ENCODE measurements at places on chromosomes 7 and 10.

- DNase-seq: no peak
These were observed 53.1 kb upstream of the C7orf33 start for GRCh38 chr7:148537435-148537834.

GRCh38 chr7:117639966-117640365 is 160.1 kb downstream of the CFTR start:
- DNase-seq: no peak

DNA sequence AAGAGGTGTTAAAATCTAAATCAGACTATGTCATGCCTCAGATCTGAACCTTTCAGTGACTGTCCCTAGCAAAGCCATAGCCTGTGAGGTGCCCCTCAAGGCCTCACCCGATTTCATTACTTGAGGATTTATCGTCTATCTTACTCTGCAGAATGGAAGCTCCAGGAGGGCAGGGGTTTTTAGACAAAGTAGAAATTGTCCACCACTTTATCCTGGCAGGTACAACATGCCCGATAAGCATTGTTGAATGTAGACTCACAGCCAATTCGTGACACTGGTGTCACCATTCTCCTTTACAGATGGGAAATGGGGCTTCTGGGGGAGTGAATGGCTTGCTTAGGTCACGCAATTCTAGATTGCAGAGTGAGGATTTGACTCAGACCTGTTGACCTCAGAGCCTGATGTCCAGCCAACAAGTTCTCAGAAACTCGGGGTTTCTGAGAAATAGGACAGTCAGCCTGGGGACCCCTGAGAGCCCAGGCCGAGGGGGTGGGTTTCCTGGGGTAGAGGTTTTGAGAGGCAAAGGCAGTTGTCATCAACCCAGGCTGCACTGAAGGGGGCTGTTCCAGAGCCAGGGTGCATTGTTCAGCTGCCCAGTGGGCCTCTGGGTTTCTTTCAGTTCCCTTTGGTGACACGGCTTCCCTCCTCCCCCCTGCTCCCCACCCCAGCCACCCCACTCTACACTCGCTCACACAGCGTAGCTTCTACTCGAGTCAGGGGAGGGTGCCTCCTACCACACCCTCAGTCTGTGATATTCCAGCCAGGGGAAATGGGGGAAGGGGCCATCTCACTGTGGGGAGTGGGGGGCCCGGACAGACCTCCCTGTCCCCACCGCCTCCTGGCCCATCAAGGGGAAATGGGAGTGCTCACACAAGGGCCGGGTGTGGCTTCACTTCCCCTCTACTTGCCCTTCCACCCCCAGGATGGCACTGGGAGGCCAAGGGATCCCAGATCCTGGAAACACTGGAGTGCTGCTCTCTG is 3.1 kb upstream of the IRF5 start:
- no peak for DNase-seq

GRCh38 chr10:71396711-71397295 is at the start of gene CDH23:
CDH23 (plus strand) TSS chr10:71396920; CDS start chr10:71439832, 42,912 bp downstream.
- DNase-seq: peak; percentile 32

- DNase-seq: no peak
These were observed 188.1 kb upstream of the STEAP1 start for GRCh38 chr7:89966067-89966664.

GRCh38 chr10:31149835-31150512 is 118.3 kb upstream of the ZNF438 start:
- DNase-seq: no peak

DNA sequence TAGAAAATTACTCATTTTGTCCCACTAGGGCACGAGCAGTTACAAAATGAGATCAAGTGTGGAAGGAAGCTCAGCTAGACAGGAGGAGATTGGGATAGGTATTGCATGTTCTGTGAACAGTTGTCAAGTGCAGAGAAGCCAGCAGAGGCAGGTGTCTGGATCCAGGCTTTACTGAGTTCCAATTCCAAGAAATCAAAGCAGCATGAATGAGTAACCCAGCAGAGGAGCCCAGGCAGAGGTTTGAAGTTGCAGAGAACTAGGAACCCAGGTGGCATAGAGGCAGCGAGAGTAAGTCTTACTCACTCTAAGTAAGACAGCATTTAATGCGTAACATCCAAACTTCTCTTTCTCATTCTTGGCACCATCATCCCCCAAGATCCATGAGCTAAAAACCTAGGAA is 11.8 kb downstream of the MRC1 start:
- DNase-seq: no peak

DNA sequence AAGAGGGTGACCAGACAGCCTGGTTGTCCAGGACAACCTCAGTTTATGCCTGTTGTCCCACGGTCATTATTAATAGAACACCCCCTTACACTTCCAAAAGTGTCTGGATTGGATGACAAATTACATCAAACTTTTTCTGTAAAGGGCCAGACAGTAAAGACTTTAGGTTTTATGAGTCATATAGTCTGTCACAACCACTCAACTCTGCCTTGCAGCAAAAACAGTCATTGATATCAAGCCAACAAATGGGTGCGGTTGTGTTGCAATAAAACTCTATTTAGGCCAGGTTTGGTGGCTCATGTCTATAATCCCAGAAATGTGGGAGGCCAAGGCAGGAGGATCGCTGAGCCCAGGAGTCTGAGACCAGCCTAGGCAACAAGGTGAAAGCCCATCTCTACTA is 66.7 kb upstream of the ATP6V0A4 start:
- no peak for DNase-seq

- no peak for DNase-seq
These were observed 1.3 kb downstream of the TYSND1 start for GRCh38 chr10:70145166-70145665.

DNA sequence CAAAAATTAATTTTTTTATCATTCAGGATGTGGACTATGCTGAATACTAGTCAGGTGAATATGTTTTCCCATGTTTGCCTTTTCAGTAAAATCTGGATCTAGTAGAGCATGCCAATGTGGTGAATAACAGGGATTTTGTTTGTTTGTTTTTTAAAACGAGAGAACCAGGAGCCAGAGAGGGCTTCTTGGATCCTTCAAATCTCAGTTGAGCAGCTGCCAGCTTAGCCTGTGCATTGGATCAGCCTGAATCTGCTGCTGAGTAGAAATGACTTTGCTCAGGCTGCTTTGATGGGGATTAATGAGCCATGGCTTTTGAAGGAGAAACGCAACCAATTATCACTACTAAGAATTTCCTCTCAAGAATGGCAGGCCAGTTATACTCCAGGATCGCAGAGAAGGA is 493.8 kb downstream of the ARL4A start:
- DNase-seq: no peak

DNA sequence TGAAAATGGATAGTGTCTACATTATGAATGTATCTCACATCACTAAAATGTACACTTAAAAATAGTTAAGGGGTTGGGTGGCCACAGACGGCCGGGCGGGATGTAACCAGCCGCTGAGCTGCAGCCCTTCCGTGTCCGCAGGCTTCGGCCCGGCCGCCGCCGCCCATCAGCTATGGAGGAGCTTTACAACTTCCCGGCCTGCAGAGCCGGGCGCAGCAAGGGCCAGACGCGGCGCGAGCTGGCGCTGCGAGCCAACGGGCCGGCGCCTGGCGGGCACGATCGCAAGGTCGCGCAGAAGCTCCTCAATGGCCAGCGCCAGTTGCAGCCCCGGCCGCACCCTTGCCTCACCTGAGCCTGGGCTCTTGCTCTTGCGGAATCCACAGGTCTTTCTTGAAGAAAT is 69.1 kb downstream of the KMT2C start:
- no peak for DNase-seq

DNA sequence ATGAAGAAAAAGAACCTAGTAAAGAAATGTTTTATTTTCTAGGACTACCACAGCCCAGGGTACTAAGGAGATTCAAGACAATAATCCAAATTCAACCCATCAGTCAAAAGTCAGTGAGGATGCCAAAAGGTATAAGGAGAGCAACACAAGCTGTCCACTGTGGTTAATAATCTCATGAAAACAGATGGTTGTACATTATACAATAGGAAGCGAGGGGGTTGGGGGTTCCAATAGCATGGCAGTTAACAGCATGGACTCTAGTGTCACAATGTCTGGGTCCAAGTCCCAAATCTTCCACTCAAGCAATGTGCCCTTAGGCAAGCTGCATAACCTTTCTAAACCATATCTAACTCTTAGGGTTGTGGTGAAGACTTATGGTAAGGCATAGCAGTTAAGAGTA is 35.1 kb downstream of the BRAF start:
- no peak for DNase-seq

GRCh38 chr10:58264780-58265179 is 2.9 kb downstream of the IPMK start:
- DNase-seq: no peak

GRCh38 chr7:134827889-134828288 is 48.5 kb downstream of the CALD1 start:
- DNase-seq: no peak

- no peak for DNase-seq
These were observed 310.6 kb downstream of the HDAC9 start for GRCh38 chr7:18806177-18806576.

DNA sequence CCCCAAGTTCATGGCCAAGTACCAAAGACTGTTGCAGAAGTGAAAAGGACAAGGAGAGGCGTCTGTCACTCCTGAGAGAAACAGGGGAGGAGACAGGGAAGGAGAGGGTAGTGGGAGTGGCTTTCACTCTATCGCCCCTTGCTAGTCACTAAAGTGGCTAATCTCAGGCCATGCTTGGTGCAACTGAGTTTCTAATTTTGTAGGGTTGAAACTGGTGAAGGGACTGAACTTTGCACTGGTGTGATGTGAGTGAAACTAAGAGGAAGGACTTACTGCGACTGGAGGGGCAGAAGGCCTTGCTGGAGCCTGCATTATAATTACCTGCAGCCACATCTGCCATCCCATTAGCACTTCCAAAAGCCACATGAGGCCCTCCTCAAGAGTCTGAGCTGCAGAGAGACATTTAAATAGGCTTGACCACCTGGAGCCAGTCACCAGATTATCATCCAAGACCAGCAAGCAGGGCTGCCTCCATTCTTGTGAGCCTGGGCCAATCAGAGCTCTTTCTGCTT is 107.2 kb upstream of the EEPD1 start:
- no peak for DNase-seq

DNA sequence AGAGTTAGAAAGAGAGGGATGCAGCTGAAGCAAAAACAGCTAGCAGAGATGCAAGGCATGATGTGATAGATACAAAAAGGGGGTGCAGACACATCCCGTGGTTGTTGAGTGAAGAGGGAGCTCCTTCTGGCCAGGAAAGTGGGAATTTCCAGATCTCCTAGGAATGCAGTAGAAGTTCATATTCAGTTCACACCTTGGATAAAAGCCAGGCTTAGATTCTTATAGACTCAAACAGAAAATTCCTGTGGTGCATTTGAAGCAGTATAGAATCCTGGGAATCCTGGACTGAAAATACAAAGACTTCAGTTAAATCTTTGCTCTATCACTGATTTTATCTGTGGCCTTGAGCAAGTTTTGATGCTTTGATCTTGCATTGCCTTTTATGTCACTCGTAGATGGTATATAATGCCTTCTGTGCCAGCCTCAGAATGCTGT is 33.9 kb downstream of the SGPL1 start:
- no peak for DNase-seq

DNA sequence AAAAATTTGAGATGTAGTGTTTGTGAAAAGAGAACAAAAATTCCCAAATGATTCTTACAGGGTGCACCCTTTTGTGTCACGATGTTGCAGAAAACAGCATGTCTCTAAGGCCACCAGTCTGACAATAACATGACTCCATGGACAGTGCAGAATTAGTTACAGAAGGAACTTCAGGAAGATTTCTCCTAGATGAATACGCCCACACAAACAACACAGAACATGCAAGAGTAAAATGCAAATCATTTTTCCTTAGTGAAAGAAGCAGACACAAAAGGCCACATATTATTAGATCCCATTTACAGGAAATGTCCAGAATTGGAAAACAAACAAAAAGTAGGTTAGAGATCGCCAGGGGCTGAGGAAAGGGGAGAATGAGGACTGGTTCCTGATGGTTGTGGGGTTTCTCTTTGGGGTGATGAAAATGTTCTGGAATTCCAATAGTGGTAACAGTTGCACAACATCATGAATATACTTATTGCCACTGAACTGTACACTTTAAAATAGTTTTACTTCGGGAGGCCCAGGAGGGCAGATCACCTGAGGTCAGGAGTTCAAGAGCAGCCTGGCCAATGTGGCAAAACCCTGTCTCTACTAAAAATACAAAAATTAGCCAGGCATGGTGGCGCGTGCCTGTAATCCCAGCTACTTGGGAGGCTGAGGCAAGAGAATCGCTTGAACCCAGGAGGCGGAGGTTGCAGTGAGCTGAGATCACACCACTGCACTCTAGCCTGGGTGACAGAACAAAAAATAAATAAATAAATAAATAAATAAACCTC is 10.2 kb downstream of the ZC3HAV1 start:
- DNase-seq: no peak

GRCh38 chr10:131961047-131961776 is 20.5 kb downstream of the BNIP3 start:
- DNase-seq: no peak

- DNase-seq: no peak
These were observed 54.9 kb upstream of the SDK1 start for GRCh38 chr7:3246127-3246526.

GRCh38 chr10:126670056-126670894 is at the start of gene C10orf90:
C10orf90 (minus strand) TSS chr10:126670693; CDS start chr10:126670480, 213 bp downstream.
- no peak for DNase-seq

Measured in stimulated activated CD4-positive, alpha-beta T cell treated with anti-CD3 and anti-CD28 coated beads, Interleukin-12 subunit alpha, Interleukin-12 subunit beta, amount 100 ng/mL, for 4 hours (primary cell).